ENCODE measurements at places on chromosomes 1 and 21. TPM values are rescaled to one million over a fixed set of nuclear protein-coding genes. Genes with fewer than 3 reads are reported as not detected.

- no peak for DNase-seq
Observed at GRCh38 chr1:66927528-66927927, 2.7 kb downstream of the MIER1 start.

DNA sequence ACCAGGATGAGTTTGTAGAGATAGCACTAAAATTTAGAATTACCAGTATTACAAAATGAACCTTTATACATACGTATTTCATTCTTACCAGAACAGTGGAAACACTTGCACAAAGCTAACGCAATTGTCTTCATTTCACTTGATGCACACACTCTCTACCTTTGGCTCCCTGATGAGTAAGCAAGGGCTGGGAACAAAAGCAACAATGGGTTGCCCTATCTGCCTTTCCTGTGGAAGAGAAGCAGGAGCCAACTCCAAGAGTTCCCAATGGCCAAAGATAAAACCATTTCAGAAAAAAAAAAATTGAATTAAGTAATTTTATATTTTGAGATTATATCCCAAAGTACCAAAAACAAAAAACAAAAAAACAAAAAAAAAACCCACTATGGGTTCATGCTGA, 344.1 kb upstream of the GREM2 start:
- DNase-seq: no peak

C1orf232 gene
- not detected for total RNA-seq

GRCh38 chr1:246779561-246780175, 55.5 kb downstream of the SCCPDH start:
- DNase-seq: no peak

DNA sequence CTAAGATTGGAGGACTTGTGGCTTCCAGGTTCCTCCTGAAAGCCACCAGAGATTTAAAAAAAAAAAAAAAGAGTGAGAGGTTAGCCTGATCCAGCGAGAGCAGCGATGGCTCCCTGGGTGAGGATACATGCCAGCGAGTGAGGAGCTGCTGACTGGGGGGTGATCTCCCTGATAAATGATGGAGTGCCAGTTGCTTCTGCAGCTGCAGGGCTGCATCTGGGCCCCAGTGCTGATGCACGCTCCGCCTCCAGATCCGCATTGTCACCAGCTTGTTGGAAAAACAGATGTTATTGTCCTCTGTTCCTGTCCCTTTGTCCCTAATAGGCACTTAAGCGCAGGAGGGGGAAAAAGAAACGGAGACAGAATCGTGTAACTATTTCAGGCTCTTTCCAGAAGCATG, 28.6 kb downstream of the UBIAD1 start:
- no peak for DNase-seq

- no peak for DNase-seq
Observed at GRCh38 chr1:115476616-115477015, 138.6 kb upstream of the NGF start.

DNA sequence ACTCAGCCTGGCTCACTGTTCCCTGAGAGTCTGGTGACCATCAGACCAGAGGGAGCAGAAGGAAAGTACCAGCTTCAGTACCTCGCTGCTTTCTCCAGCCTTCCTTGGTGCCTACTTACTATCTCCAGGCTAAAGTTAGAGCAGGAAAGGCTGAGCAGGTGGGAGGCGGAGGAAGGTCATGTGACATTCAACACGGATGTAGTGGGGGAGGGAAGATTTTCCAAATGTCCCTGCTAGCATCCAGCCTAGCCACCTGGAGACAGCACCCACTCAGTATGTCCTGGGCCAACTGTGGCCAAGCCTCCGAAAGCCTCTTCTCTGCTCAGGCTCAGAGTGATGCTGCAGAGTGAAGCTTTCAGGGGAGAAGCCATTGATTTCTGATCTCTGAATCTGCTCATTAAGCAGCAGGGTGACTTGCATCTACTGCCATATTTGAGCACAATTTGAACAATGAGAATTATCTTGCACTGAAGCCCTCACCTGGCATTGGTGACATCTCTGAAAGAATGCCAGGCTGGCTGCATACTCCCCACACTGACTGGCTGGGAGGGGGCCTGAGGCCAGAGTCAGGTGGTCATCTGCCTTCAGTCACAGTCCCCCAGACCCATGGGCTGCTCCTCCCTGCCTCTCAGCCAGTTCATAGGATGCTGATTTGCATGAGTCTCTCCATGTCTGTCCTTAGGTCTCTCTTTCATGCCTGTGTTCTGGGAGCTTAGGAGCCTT, 86.2 kb downstream of the KCND3 start:
- DNase-seq: no peak

S100A2 gene
- not detected for total RNA-seq

GRCh38 chr1:190759807-190760206, 282.1 kb upstream of the BRINP3 start:
- DNase-seq: no peak

S100A12 gene
- 4.0 TPM for total RNA-seq

- DNase-seq: no peak
Observed at GRCh38 chr1:156372265-156372586, 3.2 kb downstream of the RHBG start.

- no peak for DNase-seq
Observed at GRCh38 chr1:55259911-55260609, 44.9 kb upstream of the USP24 start.

GRCh38 chr1:64912191-64912590, 54.2 kb downstream of the JAK1 start:
- no peak for DNase-seq

DNA sequence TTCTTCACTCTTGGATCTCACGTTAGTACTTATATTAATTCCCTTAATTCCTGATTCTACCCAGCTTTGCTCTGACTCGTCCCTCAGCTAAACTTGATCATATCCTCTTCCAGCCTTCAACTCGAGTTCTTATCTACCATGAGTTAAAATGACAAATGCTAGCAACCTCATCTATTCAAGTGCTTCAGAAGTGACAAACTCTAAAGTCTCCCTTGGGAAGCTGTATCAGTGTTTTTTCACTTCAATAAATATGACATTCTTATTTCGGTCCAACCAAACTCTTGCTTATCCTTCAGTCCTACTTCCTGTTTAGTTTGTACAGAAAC, 75.3 kb downstream of the FOXJ3 start:
- DNase-seq: no peak
